ENCODE measurements at places on chromosomes 1 and 21. TPM values are rescaled to one million over a fixed set of nuclear protein-coding genes. Genes with fewer than 3 reads are reported as not detected.
A peak's percentile ranks its signal among the peaks of the same experiment; 100 is the strongest.

The PDC gene
- not detected for total RNA-seq

The CTSK gene
- total RNA-seq = 44.0 TPM

The AADACL4 gene
- not detected for total RNA-seq

The SLC25A34 gene
- 2.9 TPM for total RNA-seq

The RRP1B gene
- total RNA-seq = 21.4 TPM

The KRTAP19-3 gene
- total RNA-seq = not detected

The BACE2 gene
- total RNA-seq = 77.9 TPM

The CXADR gene
- 0.84 TPM for total RNA-seq

The TENT5C gene
- 1.0 TPM for total RNA-seq

The ZNF697 gene
- 3.3 TPM for total RNA-seq

GRCh38 chr1:186880982-186881381, 52.2 kb downstream of the PLA2G4A start:
- DNase-seq = no peak

DNA sequence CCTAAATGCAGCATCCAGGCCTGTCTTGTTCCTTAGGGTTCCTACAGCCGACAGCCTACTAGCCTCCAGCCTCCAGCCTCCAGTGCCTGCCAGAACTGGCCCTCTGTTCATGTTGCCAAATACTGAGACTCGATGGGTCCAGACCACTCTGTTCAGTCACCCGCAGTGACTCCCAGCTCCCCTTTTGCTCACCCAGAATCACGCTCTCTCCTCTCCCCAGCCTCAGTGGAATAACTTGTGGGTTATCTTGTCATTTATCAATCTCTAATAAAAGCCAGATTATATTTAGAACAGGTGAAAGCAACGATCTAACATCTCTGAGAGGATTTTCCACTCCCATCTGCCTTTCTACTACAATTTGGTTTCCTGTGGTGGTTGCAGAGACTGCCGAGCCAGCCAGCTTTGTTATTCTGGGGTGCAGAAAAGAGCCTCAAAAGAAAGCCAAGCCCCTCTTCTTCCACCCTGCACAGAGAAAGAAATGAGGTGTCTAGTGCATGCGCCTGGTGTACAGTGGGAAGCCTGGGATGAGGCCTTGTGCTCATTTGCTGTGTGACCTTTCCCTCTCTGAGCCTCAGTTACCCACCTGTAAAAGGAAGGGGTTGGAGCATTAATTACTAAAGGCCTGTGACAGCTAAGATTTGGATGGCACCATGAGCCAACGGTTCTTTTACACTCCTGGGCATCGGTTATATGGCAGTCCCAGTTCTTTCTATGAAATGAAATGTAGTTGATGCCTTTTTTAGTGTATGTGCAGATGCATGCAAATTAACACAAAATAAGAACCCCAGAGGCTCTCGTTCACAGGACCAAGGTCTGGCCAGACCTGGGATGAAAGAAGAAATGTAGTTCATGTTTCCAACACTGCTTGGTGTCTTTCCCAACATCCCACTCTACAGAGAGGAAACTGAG, 42.9 kb upstream of the ID3 start:
- DNase-seq = no peak

DNA sequence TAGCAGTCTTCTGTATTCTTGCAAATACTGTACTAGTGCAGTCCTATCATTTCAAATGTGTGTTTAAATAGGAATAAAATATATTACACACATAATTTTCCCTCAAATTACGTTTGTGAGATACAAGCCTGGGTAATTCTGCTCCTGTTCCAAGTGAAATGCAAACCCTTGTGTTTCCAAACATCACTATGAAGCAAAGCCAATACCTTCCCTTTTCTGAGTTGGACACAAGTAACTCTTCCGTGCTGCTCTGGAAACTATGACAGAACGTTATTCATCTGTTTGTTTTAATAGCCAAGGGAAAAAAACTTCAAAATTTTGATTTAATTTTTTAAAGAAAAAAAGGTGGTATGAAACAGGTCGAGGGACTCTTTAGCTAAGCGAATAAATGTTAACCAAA, 73.7 kb upstream of the UBE2U start:
- DNase-seq = no peak

DNA sequence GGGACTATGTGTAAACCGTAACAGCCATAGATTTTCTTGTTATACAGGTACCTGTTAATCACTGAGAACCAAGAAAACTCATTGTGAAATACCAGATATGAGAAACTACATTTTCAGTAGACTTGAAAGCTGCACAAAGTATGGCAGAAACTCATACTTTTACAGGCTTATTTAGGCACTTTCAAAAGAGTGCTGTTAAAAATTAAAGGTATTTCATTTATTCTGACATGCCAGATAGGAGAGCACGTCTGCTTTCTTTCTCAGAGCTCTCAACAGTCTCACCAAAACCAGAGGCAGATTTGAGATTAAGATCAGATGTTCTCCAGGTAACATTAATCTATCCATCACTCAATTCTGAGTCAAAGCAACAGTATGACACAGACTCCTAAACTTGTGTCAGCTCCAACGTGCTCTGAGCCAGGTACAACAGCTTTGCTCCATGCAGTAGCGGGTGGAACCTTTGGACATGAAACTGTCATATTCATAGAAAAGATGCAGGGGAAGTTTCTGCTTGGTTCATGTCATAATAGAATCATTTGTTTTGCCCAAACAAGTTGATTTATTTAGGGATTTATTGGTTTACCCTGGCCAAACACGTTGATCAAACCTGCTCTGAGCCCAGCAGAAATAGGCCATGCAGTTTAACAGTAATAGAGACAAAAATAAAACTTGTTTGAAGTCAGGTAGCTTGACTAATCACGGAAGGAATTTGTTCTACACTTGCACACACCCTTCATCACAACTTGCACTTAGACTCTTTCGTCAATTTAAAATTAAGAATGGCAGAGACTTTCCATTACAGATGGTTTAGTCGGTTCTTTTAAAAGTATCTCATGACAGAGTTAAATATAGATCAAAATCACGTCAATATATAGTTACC, 20.8 kb upstream of the TSNAX start:
- DNase-seq = no peak

DNA sequence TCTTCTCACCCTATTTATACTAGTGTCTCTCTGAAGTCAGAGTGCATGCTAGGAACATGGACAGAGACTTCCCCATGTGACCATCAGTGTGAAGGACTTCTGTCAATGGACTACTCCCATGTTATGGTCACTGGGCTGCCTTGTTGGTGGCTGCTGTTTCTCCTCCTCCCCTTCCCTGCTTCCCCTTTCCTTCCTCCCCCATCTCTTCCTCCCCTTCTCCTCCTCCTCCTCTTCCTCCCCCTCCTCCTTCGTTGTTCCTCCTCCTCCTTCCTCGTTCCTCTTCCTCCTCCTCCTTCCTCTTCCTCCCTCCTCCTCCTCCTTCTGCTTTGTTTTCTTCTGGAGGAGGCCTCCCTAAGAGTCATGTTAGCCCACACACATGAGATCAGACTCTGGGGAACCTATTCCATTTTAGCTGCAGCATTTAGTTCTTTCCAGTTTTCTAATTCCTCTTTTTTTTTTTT, 35.8 kb downstream of the IER5 start:
- no peak for DNase-seq

DNA sequence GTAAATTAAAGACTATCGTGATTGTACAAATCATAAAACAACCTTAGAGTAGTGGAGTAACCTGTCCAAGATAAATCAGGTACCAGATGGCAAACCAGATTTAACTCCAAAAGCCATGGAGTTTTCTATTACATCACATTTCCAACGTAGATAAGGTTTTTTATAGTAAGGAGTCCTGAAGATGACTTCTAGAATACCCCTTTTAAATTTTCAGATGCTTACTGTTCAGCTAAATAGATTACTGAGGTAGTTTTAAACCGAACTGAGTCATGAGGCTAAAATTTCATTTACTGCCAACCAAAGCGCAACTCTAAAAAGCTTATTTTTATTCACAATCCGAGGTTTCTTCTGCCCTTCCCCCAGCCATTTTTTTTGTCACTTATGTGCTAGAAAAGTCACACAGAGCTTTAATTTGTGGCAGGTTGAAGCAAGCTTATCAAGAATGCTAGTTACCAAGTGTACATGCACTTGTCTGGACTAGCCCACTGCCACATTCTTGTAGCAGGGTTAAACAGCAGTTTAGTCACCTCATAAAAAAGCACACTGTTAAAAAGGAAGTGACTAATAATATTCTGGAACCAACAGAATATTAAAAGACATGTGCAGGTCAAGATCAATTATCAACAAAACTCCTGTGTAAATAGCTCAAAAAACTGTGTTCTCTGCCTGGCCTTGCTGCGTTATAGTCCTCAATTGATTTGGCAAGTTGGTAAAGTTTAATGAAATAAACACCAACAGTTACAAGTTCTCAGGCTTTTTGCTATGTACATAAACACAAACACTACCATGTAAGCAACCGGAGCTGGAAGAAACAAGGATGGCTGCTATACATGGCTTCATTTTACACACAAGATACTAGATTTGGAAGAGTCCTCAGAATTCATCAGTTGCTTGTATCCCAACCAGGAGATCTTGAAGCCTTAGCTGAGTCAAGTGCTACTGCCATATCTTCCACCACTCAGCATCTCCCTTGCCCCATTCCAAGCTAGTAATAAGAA, 180.3 kb upstream of the DMRTA2 start:
- no peak for DNase-seq

DNA sequence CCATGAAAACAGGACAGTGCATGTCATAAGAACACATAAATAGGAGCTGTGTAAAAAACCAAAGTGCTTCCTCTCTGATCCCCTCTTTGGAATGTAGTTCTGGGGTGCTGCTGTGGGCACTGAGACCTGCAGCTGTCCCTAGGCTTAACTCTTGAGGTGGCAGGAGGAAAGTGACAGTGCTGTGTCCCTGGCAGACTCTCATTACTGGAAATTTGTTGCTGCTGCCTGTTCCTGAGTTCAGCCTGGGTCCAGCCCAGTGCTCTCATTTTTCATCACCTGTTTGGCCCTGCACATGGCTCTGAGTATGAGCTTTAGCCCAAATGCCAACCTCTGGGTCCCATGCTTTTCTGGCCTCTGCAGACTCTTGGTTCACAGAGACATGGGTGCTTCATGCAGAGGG, 329.3 kb downstream of the DSCAM start:
- no peak for DNase-seq

- DNase-seq = no peak
These were observed 5.0 kb downstream of the PRELP start for GRCh38 chr1:203480525-203481084.

DNA sequence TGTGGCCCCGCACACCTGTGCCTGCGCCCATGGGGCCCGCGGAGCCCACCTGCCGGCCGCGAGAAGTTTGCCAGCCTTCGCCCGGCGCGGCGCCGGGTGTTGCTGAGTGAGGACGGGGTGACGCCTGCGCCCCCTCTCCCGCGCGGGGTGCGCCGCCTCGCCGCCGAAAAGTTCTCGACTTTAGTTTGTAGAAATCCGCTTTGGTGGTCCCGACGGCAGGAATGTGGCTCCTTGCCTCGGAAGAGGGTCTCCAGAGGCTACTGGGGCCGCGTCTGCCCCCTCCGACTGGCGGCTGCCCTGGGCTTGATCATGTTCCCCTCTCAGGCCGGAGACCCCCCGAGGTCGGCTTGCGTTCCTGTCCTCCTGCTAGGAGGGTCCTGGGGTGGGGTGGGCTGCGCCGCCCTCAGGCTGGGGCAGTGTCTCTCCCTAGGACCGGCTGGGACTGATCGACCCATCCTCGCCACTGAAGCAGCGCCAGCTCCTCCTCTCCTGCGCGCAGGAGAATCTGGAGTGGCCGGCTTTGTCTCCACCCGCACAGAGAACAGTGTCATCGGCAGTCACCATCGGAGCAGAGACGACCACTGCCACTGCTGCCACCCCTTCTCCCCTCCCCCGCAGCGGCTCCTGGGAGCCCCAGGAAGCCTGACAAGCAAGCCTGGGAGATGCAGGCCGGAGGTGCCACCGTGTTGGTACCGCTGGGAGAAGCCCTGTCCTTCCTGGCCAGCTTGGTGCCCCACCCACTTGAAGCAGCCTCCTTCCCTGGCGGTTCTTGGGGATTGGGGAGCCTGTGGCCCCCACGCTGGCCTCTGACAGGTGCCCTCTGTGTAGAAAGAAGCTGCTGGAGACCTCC, 553 bp upstream of the SLC30A2 start:
- no peak for DNase-seq

GRCh38 chr1:43536196-43536863, 5.6 kb downstream of the PTPRF start:
- DNase-seq = no peak

GRCh38 chr1:39955547-39956539, 898 bp downstream of the MFSD2A start:
- DNase-seq = no peak

- DNase-seq = peak; percentile 31
These were observed 80.9 kb upstream of the LBR start for GRCh38 chr1:225508538-225509375.

DNA sequence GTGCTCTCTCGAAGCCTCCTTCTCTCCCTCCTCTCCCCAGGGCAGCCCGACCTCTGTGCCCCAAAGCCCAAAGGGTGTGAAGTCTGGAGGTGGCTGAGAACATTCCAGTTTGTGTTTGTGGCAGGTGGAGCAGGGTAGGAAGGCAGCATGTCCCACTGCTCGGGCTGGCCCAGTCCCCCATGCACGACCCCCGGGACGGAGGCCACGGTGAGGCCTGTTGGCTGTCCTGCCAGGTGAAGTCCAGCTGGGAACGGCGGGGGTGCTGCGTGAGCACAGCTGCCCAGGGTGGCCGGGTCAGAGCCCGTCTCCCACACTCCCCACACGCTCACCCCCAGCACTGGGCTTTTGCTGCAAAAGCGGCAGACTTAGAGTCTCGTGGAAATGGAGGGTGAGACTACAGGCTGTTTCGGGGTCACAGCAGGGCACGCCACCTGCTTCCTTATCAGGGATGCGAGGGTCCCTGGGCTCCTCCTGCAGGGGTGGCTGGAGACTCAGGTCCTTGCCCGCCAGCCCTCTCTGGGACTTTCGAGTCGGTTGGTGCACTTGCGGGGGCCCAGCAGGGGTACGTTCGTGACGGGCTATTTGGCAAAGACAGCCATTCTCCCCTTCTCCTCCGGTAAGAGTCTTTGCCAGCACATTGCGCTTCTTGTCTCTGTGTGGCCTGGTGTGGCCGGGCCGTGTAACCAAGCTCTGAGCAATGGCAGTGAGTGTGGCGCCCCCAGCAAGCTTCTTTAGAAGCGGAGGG, 40.3 kb downstream of the MORN1 start:
- no peak for DNase-seq

GRCh38 chr1:84407958-84408422, 9.7 kb downstream of the DNASE2B start:
- DNase-seq = no peak

GRCh38 chr1:207752456-207752998, 673 bp downstream of the CD46 start:
- DNase-seq = no peak

GRCh38 chr1:176531921-176532897, 69.2 kb downstream of the PAPPA2 start:
- no peak for DNase-seq

DNA sequence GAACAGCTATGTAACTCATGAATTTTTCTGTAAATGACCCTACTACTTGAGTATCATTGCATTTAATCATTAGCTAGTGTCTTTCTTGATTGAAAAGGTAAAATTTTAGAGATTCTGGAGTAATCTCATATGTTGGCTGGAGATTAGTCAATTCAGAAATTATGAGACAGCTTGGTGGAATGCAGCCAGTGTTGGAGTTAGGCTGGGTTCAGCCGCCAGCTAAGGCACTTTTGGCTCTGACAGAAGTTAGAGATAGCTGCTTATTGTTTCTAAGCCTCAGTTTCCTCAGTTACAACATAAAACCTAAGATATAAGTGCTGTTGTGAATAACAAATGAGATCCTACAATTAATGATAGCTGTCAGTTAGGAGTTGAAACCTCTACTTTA, 49.4 kb downstream of the TBCE start:
- no peak for DNase-seq

GRCh38 chr1:28510273-28510969, 4.6 kb downstream of the RCC1 start:
- no peak for DNase-seq
